ENCODE measurements at places on chromosomes 3 and 15.
A peak's percentile ranks its signal among the peaks of the same experiment; 100 is the strongest.

- no peak for DNase-seq
These were observed 71.8 kb downstream of the CEMIP start for GRCh38 chr15:80850941-80851451.

- DNase-seq = peak; percentile 77
These were observed at the start of gene ANKDD1A for GRCh38 chr15:64911311-64912186. Gene ANKDD1A (plus strand): TSS chr15:64911902. CDS start chr15:64911931, 29 bp downstream.

DNA sequence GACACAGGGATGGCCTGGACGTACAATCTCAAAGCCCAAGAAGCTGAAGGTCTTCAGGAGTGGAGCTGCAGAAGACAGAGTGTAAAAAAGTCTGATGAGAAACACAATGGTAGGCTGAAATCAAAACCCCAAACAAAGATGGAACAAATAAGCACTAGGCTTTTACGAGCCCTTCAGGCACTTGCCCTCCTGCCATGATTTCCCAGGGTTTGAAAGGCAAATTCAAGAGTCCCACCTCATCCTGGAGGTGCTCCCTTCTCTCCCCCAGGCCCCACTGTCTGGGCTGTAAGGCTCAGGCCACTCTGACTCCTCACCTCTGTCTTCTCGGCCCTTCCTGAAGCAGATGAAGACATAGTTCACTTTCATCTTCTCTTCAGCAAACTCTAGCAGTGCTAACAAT, 86.6 kb downstream of the RBPMS2 start:
- DNase-seq = no peak

GRCh38 chr3:53635041-53635440, 140.6 kb downstream of the CACNA1D start:
- no peak for DNase-seq

GRCh38 chr15:67094001-67094826, 28.8 kb downstream of the SMAD3 start:
- DNase-seq = no peak

All from mesendoderm (in vitro differentiated cells).